ENCODE measurements at places on chromosomes 11 and 22. TPM values are rescaled to one million over a fixed set of nuclear protein-coding genes. Genes with fewer than 3 reads are reported as not detected.

DNA sequence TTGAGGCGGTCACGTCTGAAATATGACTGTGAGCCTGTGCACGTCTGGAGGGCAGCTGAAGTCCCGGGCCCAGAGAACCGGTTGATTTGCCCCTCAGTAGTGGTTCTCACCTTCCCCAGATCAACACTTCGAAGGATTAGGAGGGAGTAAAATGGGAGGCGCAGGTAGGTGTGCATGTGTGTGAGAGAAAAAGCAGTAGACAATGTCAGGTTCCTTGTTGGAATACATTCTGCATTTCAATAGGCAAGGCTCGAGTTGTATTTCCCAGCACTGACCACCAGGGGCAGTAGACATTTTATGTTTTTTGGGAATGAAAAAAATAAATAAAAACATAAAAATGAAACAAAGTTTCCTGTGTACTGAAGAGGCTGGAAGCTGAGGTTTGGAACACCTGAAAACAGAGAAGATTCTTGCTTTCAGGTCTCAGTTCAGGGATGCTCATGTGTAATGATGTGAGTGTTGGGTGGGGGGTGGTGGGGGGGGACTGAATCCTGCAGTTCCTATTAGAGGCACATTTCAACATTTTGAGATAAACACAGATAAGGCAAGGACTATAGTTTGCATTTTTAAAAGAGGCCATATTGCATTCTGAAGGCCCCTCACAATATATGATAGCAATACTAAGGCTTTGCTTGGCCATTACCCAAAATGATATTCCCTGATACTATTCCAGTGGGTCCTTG lies 333.9 kb downstream of the CADM1 start:
- H3K27ac ChIP-seq = no peak overlapping the region
- DNase-seq = no peak
- H3K27me3 ChIP-seq = no peaks in the 10 kb centered on the region
- H3K4me3 ChIP-seq = no peak overlapping the region

SPDYC gene
- total RNA-seq = not detected

- no peaks in the 10 kb centered on the region for H3K27me3 ChIP-seq
- H3K4me3 ChIP-seq = peak overlapping the region; percentile 96
- H3K27ac ChIP-seq = peak overlapping the region; percentile 97
- no peaks in the 10 kb centered on the region for H3K36me3 ChIP-seq
Measured at GRCh38 chr11:130000552-130001176, 2.0 kb downstream of the PRDM10 start.

GRCh38 chr11:122869622-122870021 lies 12.9 kb upstream of the JHY start:
- H3K36me3 ChIP-seq = no peaks in the 10 kb centered on the region
- no peaks in the 10 kb centered on the region for H3K27me3 ChIP-seq
- H3K4me1 ChIP-seq = no peaks in the 10 kb centered on the region
- DNase-seq = no peak

DUSP18 gene
- total RNA-seq = 8.3 TPM

MMP11 gene
- 9.9 TPM for total RNA-seq

DNA sequence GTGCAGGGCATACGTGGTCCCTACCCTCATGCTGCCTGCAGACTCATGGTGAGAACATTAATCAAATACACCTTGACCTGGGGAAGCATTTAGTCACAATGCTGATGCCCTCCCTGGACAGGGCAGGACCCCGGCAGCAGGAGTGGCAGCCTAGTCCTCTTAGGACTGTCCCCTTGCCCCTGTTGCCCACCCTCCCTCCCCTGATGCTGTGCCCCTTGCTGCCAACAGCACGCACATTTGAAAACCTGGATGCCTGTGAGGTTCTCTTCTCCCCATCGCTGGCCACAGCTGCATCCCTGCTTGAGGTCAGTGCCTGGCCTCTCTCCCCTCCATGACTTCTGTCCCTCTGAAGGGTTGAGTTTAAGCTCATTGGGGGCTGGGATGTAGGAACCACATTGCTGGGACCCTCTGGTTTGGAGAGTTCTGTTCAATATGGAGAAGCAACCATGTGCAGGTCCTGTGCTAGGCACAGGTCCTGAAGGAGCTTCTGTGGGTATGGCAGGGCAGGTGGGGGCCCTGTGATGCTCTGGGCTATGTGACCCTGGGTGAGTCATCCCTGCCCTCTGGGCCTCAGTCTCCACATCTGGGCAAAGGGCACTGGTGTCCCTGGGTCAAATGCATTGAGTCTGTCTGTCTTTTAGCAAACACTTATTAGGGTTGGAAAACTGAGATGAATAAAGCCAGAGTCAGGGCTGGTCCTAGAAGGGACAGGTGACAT lies 31.3 kb downstream of the MYO7A start:
- DNase-seq = no peak
- no peaks in the 10 kb centered on the region for H3K36me3 ChIP-seq
- H3K27me3 ChIP-seq = no peaks in the 10 kb centered on the region
- H3K4me3 ChIP-seq = no peak overlapping the region
- H3K4me1 ChIP-seq = peaks cover 3% of the 10 kb centered on the region

ANKK1 gene
- total RNA-seq = 0.54 TPM

DNA sequence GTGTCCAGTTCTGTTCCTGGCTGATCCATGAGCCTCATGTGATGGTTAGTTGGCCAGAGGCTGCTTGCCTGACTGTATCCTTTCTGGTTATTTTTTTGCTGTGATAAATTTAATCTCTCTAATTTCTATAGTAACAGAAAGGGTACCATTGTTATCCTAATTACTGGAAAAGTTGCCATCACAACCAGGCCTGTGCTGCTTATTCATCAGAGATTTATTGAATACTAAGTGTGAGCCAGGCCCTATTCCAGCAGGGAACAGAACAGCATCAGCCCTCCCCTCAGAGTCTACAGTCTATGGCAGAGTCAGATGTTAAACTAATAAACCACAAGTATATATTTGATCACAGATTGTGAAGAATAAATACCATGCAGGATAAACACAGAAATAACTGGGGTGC lies 86.8 kb downstream of the DEPDC5 start:
- H3K27me3 ChIP-seq = no peaks in the 10 kb centered on the region
- DNase-seq = no peak
- peaks cover 6% of the 10 kb centered on the region for H3K4me1 ChIP-seq
- H3K36me3 ChIP-seq = peaks cover 20% of the 10 kb centered on the region

- H3K4me1 ChIP-seq = peaks cover 7% of the 10 kb centered on the region
- H3K27me3 ChIP-seq = no peaks in the 10 kb centered on the region
- H3K4me3 ChIP-seq = no peak overlapping the region
- H3K36me3 ChIP-seq = no peaks in the 10 kb centered on the region
Measured at GRCh38 chr11:36455658-36456111, 54.4 kb downstream of the TRAF6 start.

HARBI1 gene
- total RNA-seq = 3.2 TPM

GRCh38 chr11:35144136-35144741 lies 5.3 kb downstream of the CD44 start:
- H3K27me3 ChIP-seq = no peaks in the 10 kb centered on the region
- H3K4me3 ChIP-seq = peak overlapping the region; percentile 4
- no peaks in the 10 kb centered on the region for H3K36me3 ChIP-seq
- no peak overlapping the region for H3K27ac ChIP-seq
- no peak for DNase-seq

DNA sequence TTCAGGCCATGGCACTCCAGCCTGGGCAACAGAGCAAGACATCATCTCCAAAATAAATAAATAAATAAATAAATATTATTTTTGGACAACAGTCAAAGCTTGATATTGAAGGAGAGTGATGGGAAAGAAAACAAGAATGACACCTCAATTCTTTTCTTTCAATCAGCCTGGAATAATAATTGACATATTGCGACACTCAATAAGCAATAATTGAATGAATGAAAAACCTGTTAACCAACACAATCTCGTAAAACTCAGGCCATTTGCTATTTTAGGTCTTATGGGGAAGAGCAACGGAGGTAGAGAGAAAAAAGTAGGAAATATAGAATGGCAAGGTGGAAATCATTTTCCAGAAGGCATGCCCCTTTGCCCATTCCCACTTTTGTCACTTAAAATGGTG lies 10.5 kb upstream of the RBFOX2 start:
- H3K4me3 ChIP-seq = no peak overlapping the region
- H3K36me3 ChIP-seq = no peaks in the 10 kb centered on the region
- no peak for DNase-seq

SLC7A4 gene
- 0.41 TPM for total RNA-seq

CCDC179 gene
- not detected for total RNA-seq

- H3K27me3 ChIP-seq = no peaks in the 10 kb centered on the region
- H3K4me1 ChIP-seq = no peaks in the 10 kb centered on the region
- H3K27ac ChIP-seq = no peak overlapping the region
- no peak overlapping the region for H3K4me3 ChIP-seq
Measured at GRCh38 chr22:47681411-47682165, 919.1 kb downstream of the TBC1D22A start.

DNA sequence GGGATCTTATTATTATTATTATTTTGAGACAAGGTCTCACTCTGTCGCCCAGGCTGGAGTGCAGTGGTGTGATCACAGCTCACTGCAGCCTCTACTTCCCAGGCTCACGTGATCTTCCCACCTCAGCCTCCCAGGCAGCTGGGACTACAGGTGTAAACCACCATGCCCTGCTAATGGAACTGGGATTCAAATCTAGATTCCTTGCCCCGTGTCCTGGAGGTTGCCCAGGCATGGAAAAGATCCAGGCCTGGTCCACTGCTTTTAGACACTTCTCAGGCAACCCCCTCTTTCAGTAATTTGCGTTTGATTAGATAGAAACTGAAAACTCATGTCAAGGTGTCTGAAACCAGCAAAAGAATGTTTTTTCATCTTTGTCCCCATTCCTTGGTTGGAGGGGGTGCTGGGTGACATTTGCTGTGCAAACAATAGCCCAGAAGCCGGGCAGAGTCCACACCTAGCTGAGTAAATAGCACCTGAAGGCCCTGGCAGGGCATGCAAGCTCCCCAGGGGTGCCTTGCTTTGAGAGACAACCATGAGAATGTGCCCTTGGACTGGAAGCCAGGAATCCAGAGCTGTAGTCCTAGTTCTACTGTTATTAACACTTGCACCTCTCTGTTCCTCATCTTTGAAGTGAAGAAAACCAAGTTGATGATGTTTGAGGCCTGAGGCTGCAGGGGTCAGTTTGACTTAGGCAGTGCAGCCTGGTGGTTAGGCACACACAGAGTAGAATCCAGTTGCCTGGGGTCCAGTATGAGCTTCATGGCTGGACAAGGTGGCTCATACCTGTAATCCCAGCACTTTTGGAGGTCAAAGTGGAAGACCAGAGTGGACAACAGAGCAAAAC lies 19.1 kb upstream of the XBP1 start:
- DNase-seq = peak; percentile 42
- H3K4me3 ChIP-seq = no peak overlapping the region
- no peak overlapping the region for H3K27ac ChIP-seq
